ENCODE measurements at places on chromosomes 2 and 18.

- DNase-seq = no peak
These were observed 233.7 kb downstream of the LOXHD1 start for GRCh38 chr18:46423226-46423805.

GRCh38 chr2:7744827-7745226 lies 827.6 kb downstream of the RNF144A start:
- DNase-seq = peak; percentile 4

- no peak for DNase-seq
These were observed 16.6 kb downstream of the SP110 start for GRCh38 chr2:230203110-230203676.

DNA sequence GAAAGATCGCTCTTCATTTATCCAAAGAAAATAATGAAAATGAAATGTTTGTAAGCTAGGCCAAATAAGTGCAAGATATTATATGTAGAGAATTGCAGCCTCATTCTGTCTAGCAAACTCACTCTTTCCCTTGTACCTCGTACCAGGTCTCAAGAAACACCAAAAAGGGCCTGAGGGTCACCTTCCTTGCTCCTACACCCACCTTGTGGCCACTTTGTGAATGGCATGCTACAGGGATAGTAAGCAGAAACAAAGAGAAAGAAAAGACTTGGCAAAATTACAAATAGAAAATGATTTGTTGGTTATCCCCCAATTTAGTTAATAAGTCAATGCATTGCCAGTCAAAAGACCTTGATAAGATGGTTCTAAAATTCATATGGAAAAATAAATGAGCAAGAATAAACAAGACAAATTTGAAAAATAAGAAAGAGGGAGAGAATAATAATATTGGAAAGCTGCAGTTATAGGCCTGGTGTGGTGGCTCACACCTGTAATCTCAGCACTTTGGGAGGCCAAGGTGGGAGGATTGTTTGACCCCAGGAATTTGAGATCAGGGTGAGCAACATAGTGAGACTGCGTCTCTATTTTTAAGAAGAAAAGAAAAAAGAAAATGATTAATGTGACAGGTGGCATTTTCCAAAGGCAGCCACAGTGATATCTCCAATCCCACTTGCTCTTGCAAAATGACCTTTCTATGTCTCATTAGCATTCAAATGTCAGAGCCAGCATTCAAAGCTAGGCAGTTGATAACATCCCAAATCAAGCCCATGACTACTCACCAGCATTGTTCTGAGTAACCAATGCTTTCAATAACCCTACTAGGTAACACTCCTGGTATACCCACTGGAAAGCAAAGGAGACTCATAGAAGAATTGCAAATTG lies 38.8 kb upstream of the BMP10 start:
- peak; percentile 71 for DNase-seq

GRCh38 chr2:99085421-99085820 lies 56.1 kb upstream of the C2orf15 start:
- peak; percentile 54 for DNase-seq

- no peak for DNase-seq
These were observed 40.2 kb downstream of the RTP5 start for GRCh38 chr2:241909769-241910168.

- no peak for DNase-seq
These were observed 49.4 kb upstream of the SH3RF3 start for GRCh38 chr2:109079590-109079989.

- peak; percentile 79 for DNase-seq
These were observed 795 bp downstream of the ANKRD39 start for GRCh38 chr2:96856776-96857666.

DNA sequence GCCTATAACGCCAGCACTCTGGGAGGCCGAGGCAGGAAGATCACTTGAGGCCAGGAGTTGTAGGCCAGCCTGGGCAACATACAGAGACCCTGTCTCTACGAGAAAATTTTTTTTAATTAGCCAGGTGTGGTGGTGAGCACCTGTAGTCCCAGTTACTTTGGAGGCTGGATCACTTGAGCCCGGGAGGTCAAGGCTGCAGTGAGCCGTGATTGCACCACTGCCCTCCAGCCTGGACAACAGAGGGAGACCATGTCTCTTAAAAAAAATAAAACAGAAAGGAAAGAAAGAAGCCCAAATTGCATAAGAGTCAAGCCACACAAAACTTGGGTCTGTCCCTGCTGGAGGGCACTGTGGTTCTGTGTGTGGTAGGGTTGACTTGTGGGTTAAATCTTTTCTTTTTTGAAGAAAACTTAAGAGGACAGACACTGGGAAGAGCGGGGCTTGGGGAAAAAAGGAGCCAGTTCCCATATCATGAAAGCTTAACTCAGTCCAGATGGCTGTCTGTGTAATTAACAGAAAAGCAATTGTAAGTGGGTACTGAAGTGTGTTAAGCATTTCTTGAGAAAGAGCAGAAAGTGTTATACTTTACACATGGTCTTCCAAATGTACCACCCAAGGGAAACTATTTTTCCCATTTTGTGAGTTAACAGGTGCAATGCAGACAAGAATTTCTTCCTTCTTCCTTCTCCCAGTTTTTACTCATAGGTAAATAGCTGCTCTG lies 115.1 kb downstream of the ALPK2 start:
- no peak for DNase-seq

DNA sequence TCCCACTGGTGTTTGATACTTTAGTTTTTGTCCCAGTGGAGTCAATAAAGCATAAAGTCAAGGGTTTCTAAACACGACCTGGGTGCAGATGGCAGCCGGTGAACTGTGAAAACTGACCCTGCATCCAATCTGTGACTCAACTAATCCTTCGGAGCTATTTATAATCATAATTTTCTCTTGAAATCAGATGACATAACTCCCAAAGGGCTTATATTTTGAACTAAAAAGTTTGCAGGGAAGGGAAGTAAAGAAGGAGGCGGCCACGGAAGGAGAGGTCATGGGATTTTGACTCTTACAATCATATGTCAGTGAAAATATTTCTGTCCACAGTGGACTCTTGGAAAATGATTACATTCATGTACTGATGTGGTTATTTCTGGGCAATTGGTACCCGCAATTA lies 178.5 kb downstream of the PDE1A start:
- DNase-seq = no peak

DNA sequence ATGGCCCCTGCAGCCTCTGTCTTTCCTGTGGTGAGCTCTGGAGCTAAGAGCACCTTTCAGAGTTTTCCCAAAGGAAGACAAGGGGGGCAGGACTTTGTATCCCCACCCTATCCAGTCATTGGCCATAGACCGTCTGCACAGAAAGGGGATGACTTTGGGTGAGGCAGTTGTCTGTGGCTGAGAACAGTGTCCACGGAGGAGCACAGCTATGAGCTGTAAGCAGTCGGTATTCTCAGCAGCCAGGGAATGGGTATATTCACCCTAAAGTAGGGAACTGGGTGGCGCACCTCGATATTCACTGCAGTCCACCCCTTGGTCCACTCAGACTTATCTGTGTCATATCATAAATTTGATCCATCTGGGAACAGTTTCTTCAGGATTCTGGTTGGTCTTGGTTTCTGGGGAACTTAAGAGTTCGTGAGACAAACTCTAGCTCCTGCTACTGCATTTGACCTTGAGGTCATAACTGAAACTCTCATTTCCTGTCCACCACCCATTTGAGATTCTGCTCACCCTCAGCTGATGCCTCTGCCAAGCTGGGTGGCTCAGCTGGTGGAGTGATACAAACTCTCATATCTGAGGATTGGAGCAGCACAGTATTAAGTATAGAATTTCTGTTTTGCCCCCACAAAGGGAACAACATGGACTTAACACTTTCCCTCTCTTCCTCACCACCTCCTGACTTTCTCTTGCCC lies 45.2 kb upstream of the SCG2 start:
- DNase-seq = no peak

Data from RKO (cell line).